CD4-positive, alpha-beta T cell treated with Interleukin-12 subunit alpha and Interleukin-12 subunit beta, for 1 hour (primary cell): ENCODE measurements at places on chromosomes 16 and 17.

DNA sequence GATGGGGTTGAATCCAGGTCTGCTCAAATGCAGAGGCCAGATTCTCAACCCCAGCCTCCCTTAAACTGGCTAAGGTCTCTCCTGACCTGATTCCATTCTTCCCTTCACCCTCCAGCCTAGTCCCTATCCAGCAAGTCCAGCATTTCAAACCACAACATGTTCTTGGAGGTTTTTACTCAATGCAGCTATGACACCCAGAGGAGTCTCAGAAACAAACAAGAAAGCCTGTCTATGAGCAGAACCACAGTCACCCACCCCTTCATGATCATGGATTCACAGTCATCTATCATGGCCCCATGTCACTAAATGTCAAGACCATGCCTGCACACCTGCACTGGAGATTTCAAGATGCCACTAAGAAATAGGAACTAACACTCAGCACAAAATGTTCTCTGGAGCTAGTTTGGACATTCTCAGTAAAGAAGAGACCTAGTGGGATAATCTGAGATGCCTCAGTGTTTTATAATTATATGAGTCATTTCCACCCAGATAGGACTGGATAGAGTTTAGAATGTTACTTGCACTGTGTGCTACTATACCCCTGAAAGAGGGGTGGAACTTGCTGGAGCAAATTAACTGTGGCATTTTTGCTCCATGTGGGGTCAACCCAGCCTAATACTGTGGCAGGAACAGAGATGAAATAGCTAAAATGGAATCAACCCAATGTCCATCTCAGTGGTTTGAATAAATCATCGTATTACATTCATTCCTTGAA lies 9.5 kb upstream of the METTL22 start:
- DNase-seq = no peak

DNA sequence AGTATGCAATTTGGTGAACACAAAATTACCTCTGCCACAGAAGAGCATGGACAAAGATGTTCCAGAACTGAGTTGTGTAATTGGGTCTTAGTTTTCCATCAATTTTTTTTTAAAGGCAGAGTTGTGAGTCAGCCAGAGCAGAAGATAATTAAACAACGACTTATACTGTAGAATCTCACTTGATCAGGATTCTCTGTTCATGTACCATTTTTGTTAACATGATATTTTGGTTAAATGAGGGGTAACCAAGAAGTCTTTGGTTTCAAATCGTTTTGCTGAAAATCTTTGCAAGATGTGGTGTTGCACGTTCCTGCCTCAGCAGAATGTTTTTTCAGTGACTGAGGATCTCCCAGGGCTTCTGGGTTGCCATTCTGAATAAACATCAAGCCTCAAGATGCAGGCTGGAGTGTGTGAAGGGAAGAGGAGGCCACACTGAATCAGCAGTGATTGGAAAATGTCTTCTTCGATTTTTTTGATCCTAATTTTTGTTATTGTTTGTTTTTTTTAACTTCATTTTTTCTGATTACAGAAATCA lies 232.6 kb upstream of the IRX3 start:
- no peak for DNase-seq

GRCh38 chr16:49411121-49411970 lies 37.7 kb downstream of the C16orf78 start:
- no peak for DNase-seq

GRCh38 chr16:83345846-83346640 lies 461.7 kb upstream of the HSBP1 start:
- DNase-seq = no peak

- no peak for DNase-seq
Observed at GRCh38 chr17:36608280-36608679, 6.9 kb downstream of the MRM1 start.

DNA sequence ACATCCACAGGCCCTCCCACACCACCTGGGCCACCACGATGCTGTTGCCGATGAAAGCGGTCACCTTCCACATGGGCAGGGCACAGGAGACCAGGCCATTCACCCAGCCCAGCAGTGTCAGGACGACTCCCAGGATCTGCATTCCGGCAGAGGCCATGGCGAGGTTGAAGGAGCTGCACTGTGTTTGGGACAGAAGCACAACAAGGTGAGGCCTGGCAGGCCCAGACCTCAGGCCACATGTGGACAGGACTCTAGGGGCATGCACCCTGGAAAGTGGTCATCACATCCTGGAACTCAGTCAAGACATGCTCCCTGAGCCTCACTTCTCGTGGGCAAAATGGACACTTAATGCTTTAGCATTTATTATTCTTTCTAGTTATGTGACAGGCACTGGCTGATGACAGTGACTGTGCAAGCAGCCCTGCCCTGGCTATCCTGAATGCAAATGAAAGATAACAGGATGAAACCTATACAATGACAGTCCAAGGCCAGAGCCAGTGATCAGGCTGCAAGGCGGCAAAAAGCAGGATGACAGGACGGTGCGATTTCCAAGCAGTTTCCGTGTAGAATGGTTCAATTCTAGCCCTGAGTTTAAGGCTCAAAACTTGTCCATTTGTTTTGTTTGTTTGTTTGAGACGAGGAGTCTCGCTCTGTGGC lies 2.0 kb downstream of the CLDN6 start:
- DNase-seq = no peak

- DNase-seq = no peak
Observed at GRCh38 chr17:81993729-81994592, 16.5 kb downstream of the ASPSCR1 start.

DNA sequence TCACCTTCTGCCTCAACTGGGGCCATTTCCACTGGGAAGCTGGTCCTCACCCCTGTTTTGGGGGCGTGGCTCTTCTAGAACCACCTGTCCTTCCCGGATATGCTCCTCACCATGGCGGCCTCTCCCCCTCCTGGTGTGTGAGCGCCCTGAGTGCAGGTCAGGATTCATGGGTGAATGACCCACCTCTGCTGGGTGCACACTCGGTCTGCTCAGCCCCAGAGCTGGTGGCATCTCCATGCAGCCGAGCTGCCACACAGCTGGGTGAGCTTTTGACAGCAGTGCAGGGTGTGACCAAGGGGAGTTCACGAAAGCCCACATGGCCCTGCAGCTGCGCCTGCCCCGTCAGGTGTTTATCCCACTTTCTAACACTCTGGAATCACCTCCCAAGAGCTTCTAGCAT lies 27.3 kb downstream of the GRIN2C start:
- DNase-seq = no peak

- peak; percentile 44 for DNase-seq
Observed at GRCh38 chr17:43701318-43701743, 39.6 kb upstream of the MEOX1 start.

DNA sequence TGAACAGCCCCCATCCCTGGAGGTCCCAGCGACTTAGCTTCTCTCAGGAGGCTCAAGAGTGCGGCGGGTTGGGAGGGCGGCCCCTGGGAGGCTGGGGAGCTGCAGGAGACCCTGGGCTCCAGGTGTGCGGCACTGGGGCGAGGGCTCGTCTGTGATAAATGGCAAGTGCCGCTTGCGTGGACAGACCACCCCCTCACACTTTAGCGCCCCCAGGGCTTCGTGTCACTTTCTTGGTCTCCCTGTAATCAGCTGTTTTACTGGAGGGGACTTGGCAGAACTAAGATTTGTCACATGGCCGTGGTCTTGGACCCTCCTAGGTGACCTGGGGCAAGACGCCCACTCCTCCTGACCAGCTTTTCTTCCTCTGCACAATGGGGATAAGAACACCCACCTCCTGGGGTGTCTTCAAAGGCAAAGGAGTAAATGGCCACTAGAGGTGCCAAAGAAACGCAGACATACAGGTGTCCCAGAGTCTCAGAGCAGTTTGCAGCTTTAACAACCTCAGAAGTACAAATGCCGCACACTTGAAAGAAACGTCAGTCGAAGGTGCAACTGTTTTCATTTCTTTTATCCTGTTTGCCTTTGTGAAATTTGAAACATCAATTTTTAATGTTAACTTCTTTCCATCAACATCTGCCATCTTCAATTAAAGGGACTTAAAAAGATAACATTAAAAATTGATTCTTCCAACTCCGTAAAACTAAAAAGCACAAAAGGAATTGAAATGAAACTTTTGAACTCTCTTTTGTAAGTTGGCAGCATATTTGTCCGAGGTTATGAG lies 946 bp downstream of the OSGIN1 start:
- no peak for DNase-seq

GRCh38 chr16:87834668-87835473 lies 34.4 kb downstream of the SLC7A5 start:
- no peak for DNase-seq

- DNase-seq = no peak
Observed at GRCh38 chr16:683396-684070, 601 bp downstream of the JMJD8 start.

GRCh38 chr17:63365366-63366240 lies 80.5 kb downstream of the CYB561 start:
- DNase-seq = no peak

DNA sequence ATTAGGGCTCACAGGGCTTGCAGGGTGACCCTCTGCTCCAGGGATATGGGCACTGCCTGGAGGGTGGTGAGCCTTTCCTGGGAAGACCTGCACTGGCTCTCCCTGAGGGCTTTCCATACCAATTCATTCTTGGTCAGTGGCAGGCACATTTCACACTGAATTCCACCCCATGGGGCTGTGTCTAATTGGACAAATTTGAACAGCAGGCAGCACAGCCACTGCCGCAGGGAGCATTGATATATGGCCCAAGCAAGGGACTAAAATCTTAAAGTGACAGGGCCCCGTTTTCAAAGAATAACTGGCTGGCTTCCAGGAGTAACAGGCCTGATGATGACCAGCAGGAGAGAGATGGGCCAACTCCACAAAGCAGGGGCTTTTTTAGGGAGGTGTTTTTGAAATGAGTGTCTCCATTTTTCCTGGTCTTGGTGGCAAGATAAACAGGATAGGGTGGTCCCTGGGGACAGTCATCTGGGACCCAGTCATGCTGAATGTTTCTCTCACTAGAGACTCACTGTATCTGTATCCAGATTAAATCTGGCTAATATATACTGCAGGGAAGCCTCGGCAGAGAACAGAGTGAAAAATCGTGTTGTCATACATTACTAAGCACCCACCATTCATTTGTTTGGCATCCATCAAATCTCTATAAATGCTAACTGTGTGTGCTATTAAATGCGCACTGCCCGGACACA lies 74.1 kb upstream of the TBX2 start:
- no peak for DNase-seq

- DNase-seq = no peak
Observed at GRCh38 chr17:2211661-2212399, 91.8 kb downstream of the SMG6 start.

DNA sequence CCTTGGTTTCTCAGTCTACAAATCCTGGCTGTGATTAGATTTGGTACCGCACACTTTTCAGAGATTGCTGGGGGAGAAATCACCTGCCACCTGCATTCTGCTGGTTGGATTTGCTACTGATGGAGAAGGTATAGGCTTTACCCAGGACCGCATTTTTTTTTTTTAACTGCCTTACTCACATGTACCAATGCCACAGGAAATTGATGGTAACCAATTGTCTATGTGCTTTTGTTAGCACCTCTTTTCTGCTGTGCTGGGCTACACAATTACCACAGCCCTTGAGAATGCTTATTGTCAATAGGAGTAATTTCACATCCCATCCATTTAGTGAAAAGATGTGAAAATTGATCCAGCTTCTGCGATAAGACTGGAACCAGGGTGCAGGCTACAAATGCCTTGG lies 74.4 kb upstream of the TANC2 start:
- DNase-seq = no peak

DNA sequence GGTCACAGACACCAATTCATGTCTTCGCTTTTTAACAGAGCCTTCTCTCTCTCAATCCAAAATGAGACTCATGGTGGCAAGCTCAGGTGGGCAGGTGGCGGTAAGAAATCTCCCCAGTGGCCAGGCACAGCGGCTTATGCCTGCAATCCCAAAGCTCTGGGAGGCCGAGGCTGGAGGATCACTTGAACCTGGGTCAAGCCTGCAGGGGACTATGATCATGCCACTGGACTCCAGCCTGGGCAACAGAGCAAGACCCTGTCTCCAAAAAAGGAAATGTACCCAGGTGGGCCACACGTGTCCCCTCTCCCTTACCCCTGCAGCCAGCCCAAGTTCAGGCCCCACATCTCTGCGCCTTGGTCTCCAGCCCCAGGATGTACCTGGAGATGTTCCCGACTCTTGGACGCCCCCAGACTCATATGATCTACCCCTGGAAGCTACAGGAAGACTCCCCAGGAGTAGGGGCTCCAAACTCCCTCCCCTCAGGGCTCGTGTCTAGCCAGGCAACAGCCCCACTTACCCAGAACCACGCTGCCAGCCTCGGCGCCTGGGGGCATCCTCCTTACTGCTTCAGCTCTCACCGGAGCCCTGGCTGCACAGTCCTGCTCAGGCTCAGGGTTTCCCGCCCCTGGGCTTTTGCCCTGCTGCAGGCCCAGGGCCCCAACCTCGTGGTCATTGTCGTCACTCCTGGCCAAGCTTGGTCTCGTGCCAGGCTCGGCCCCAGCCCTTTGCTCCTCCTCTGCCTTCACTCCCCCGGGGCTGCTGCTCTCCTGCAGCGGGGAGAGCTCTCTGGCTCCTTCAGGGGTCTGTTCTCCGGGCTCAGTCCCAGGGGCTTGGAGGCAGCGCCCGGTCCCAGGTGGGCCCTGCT lies 16.2 kb downstream of the MYLK3 start:
- no peak for DNase-seq

DNA sequence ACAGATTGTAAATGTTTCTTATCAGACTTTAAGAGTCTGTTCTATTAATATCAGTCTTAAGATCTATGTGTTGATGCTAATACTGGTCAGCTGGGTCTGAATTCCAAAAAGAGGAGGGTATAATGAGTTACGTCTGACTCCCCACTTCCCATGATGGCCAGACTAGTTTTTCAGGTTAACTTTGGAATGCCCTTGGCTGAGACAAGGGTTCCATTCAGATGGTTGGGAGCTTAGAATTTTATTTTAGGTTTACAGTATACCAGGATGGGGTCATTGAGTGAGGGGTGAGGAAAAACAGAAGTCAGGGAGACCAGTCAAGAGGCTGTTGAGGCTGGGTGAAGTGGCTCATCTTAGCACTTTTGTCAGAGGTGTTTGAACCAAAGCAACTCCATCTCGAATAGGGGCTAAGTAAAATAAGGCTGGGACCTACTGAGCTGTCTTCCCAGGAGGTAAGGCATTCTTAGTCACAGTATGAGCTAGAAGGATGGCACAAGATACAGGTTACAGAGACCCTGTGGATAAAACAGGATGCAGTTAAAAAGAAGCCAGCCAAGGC lies 2.9 kb upstream of the TMEM231 start:
- no peak for DNase-seq

GRCh38 chr16:85205747-85206471 lies 93.6 kb upstream of the CIBAR2 start:
- DNase-seq = no peak

DNA sequence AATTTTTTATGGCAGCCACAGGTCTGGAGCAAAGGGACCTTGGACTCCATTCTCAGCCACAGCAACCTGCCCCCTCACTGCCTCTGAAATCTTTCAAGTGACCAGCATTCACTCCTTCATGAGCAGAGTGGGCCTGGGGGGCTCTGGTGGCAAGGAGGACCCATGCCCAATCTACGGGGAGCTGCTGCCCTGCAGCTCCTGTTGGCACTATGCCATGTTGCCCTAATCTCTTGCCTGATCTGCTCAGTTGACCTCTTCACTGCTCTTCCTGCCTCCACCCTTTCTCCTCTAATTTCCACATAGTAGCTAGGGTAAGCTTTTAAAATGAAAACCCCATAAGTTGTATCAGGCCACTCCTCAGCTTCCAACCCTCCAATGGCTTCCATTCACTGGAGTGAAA lies 2.9 kb upstream of the PRKCB start:
- no peak for DNase-seq

- no peak for DNase-seq
Observed at GRCh38 chr17:27318633-27319032, 24.7 kb downstream of the WSB1 start.

GRCh38 chr17:82668631-82669099 lies 20.4 kb upstream of the WDR45B start:
- DNase-seq = peak; percentile 36
